Uterus (tissue), 4 donors: ENCODE measurements at places on chromosomes 6 and 20. TPM values are rescaled to one million over a fixed set of nuclear protein-coding genes. Genes with fewer than 3 reads are reported as not detected.

The LHFPL5 gene
- not detected for total RNA-seq

The ASIP gene
- not detected for total RNA-seq

The KCNK5 gene
- 2.9 TPM for total RNA-seq

DNA sequence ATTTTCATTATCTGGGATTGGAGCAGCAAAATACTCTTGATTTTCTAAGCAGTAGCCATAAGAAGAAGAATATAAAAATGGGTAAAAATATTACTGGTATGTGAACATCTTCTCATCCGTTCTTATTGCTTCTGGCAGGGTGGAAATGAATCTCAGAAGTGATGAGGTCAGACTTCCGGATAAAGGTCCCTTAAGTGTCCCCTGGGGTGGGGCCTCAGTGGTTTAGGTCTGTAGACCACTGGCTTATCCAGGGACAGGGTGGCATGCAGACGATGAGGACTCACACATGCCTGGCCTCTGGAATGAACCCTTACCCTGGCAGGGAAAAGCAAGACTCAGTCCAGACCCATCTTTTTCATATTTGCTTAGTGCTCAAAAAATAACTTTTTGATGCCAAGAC lies 143.3 kb downstream of the UST start:
- no peak overlapping the region for H3K4me3 ChIP-seq
- H3K36me3 ChIP-seq, result no peaks in the 10 kb centered on the region

- peak overlapping the region; percentile 99 for H3K27ac ChIP-seq
- no peak for DNase-seq
- no peaks in the 10 kb centered on the region for H3K4me1 ChIP-seq
- H3K4me3 ChIP-seq, result no peak overlapping the region
- no peaks in the 10 kb centered on the region for H3K27me3 ChIP-seq
- no peaks in the 10 kb centered on the region for H3K36me3 ChIP-seq
Observed at GRCh38 chr6:111478064-111478476, 4.9 kb downstream of the REV3L start.

GRCh38 chr6:130018744-130019325 lies 454 bp downstream of the L3MBTL3 start:
- no peaks in the 10 kb centered on the region for H3K36me3 ChIP-seq
- H3K27ac ChIP-seq, result peak overlapping the region; percentile 98
- H3K4me3 ChIP-seq, result peak overlapping the region; percentile 51
- no peaks in the 10 kb centered on the region for H3K27me3 ChIP-seq
- no peaks in the 10 kb centered on the region for H3K4me1 ChIP-seq

The GGTLC1 gene
- not detected for total RNA-seq

GRCh38 chr20:669573-669972 lies 6.0 kb downstream of the SCRT2 start:
- H3K27ac ChIP-seq, result no peak overlapping the region
- peaks cover 15% of the 10 kb centered on the region for H3K27me3 ChIP-seq
- H3K36me3 ChIP-seq, result no peaks in the 10 kb centered on the region
- no peaks in the 10 kb centered on the region for H3K4me1 ChIP-seq

- no peaks in the 10 kb centered on the region for H3K36me3 ChIP-seq
- no peak overlapping the region for H3K27ac ChIP-seq
- no peak overlapping the region for H3K4me3 ChIP-seq
- DNase-seq, result peak; percentile 60
- no peaks in the 10 kb centered on the region for H3K27me3 ChIP-seq
Observed at GRCh38 chr6:35415065-35415891, 36.9 kb upstream of the FANCE start.

The OPRM1 gene
- total RNA-seq, result 0.14 TPM

DNA sequence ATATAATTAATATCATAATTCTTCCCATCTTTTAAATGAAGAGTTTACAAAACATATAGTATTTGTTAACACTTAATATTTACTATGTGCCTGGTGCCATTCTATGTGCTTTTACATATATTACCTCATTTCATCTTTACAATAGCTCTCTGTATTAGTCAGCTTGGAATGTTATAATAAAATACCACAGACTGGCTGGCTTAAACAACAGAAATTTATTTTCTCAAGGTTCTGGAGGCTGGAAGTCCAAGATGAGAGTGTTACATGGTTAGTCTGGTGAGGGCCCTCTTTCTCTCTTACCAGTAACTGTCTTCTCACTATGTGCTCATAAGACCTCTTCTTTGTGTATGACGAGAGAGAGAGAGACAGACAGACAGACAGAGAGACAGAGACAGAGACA lies 110.2 kb downstream of the NKAIN2 start:
- no peaks in the 10 kb centered on the region for H3K36me3 ChIP-seq
- no peak overlapping the region for H3K27ac ChIP-seq
- H3K4me1 ChIP-seq, result no peaks in the 10 kb centered on the region
- H3K4me3 ChIP-seq, result no peak overlapping the region
- DNase-seq, result no peak

The KIF25 gene
- total RNA-seq, result not detected

DNA sequence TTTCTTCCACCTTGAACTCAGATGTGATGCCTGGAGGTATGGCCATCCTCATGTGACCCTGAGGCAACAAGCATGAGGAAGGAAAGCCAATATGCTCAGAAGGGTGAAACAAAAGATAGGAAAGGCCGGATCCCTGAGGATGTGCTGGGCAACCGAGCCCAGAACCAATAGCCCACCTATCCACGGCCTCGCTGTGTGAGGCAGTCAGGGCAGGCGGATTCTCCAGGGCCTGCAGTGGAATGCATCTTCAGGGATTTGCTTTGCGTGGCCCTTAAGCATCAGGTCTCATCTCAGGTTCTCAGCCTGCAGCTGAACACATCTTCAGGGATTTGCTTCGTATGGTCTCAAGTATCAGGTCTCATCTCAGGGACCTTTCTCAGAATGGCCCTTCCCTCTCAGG lies 139.8 kb downstream of the ANKRD60 start:
- no peak for DNase-seq
- H3K27ac ChIP-seq, result no peak overlapping the region
- H3K4me1 ChIP-seq, result no peaks in the 10 kb centered on the region
- no peak overlapping the region for H3K4me3 ChIP-seq

The ZNF217 gene
- total RNA-seq, result 15.9 TPM

The NPBWR2 gene
- total RNA-seq, result not detected

The ABHD16A gene
- 49.0 TPM for total RNA-seq

The SNX5 gene
- 207 TPM for total RNA-seq

The ZSCAN23 gene
- 7.5 TPM for total RNA-seq

DNA sequence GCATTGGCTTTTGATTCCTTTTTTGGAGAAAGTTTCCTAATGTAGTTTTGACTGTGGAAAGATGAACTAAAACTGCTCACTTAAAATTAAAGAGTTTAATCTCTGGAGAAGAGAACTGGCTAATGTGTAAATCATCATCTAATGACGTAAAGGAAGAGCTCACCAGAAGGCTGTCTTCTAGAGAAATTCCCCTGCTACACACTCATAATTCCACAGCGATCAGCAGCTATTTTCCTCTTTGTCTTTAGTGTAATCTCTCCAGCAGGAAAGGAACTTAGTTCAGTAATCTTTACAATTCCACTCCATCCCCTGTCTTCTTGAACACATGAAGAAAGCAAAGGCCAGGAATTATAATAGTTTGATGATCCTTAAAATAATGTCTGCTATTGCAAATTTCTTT lies 15.8 kb downstream of the SPTLC3 start:
- no peak overlapping the region for H3K27ac ChIP-seq
- no peak overlapping the region for H3K4me3 ChIP-seq
- no peaks in the 10 kb centered on the region for H3K27me3 ChIP-seq
- no peaks in the 10 kb centered on the region for H3K36me3 ChIP-seq

GRCh38 chr6:7445885-7446461 lies 56.4 kb downstream of the RIOK1 start:
- H3K4me3 ChIP-seq, result no peak overlapping the region
- H3K36me3 ChIP-seq, result no peaks in the 10 kb centered on the region
- no peaks in the 10 kb centered on the region for H3K4me1 ChIP-seq
- no peaks in the 10 kb centered on the region for H3K27me3 ChIP-seq

- H3K27ac ChIP-seq, result peak overlapping the region; percentile 95
- peak overlapping the region; percentile 67 for H3K4me3 ChIP-seq
- DNase-seq, result no peak
- no peaks in the 10 kb centered on the region for H3K27me3 ChIP-seq
- H3K36me3 ChIP-seq, result no peaks in the 10 kb centered on the region
- H3K4me1 ChIP-seq, result peaks cover 4% of the 10 kb centered on the region
Observed at GRCh38 chr20:23358563-23358906, 3.4 kb upstream of the GZF1 start.

DNA sequence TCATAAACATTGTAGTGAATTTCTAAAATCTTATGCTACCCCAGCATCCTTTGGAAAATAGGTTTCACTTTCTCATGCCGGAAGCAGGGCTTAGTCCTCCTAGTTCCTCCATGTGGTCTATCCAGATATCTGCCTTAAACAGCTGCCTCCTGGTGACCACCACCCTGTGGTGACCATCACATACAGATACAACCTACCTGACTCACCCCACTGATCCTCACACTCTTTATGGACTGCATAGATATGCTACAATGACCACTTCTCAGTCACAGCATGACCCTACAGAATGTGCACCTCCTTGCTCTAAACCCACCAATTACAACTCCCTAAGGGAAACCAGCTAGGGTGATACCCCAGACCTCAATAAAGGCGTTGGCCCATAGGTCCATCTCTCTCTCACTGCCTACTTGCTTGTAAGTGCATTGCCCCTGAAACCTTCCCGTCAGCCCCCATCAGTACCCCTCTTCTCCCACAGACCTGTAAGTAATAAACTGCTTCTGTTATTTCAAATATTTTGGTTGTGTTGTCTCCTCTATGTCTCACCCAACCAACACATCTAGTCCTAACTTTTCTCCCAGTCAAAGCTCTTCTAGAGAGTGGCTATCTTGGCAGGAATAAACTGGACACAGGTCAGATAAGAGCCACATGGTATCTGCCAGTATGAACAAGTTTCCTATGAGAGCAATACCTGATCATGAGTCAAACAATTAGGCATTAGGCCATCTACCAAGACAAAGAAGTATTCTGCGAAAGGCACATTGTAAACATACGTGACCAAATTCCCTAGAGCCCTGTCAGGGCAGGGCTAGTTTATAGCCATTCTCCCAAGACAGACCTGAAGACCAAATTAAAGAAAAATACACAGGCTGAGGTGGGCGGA lies 39.4 kb upstream of the PLEKHG1 start:
- H3K36me3 ChIP-seq, result no peaks in the 10 kb centered on the region
- DNase-seq, result no peak
- no peaks in the 10 kb centered on the region for H3K27me3 ChIP-seq

- no peak overlapping the region for H3K27ac ChIP-seq
- H3K36me3 ChIP-seq, result no peaks in the 10 kb centered on the region
- DNase-seq, result no peak
- no peaks in the 10 kb centered on the region for H3K27me3 ChIP-seq
- H3K4me3 ChIP-seq, result no peak overlapping the region
- no peaks in the 10 kb centered on the region for H3K4me1 ChIP-seq
Observed at GRCh38 chr20:53332022-53332837, 261.4 kb downstream of the ZNF217 start.

The B3GAT2 gene
- 0.18 TPM for total RNA-seq

The BPIFB2 gene
- not detected for total RNA-seq

DNA sequence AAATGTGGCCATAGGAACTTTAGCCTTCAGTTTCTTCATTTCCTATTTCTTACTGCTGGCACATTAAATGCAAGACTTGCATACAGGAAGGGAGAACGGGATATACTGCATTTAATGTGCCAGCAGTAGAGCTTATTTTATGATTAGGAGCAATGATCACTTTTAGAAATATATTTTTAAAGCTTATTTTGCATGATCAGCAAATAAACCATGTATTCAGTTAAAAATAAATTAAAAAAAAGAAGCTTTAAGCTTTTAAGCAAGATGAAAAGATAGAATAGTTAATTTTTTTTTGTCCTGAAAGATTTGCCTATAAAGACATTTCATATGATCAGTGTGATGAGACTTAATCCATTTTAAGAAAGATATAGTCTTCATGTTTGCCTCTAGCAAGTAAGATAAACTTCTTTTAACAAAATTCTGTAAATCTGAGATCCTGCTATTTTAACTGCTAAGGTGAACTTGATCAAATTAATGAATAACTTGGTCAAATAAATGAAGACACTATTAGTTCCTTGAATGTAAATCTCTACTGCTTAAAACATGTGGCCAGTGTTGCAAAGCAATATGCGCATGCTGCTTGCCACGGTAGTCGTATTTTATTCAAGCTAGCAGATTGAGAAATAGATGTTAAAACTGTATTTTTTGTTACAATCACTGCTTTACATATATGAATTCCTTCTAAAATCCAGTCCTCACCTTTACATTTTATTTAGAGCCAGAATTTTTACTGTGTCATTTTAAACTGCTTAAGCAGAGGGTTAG lies 36.2 kb upstream of the HCRTR2 start:
- H3K27me3 ChIP-seq, result no peaks in the 10 kb centered on the region
- H3K36me3 ChIP-seq, result no peaks in the 10 kb centered on the region
- no peak overlapping the region for H3K27ac ChIP-seq
- H3K4me3 ChIP-seq, result no peak overlapping the region
- no peak for DNase-seq
- no peaks in the 10 kb centered on the region for H3K4me1 ChIP-seq

The OR2J2 gene
- total RNA-seq, result not detected

The STMND1 gene
- not detected for total RNA-seq

GRCh38 chr6:129749749-129750120 lies 39.8 kb upstream of the ARHGAP18 start:
- H3K36me3 ChIP-seq, result no peaks in the 10 kb centered on the region
- DNase-seq, result no peak
- no peaks in the 10 kb centered on the region for H3K27me3 ChIP-seq
- no peaks in the 10 kb centered on the region for H3K4me1 ChIP-seq

GRCh38 chr6:89479897-89480296 lies 46.9 kb downstream of the ANKRD6 start:
- H3K27me3 ChIP-seq, result no peaks in the 10 kb centered on the region
- H3K4me1 ChIP-seq, result no peaks in the 10 kb centered on the region
- DNase-seq, result no peak
- H3K27ac ChIP-seq, result no peak overlapping the region

- H3K36me3 ChIP-seq, result no peaks in the 10 kb centered on the region
- no peaks in the 10 kb centered on the region for H3K27me3 ChIP-seq
- DNase-seq, result peak; percentile 42
- no peaks in the 10 kb centered on the region for H3K4me1 ChIP-seq
Observed at GRCh38 chr6:3176562-3177355, 19.4 kb upstream of the TUBB2A start.

DNA sequence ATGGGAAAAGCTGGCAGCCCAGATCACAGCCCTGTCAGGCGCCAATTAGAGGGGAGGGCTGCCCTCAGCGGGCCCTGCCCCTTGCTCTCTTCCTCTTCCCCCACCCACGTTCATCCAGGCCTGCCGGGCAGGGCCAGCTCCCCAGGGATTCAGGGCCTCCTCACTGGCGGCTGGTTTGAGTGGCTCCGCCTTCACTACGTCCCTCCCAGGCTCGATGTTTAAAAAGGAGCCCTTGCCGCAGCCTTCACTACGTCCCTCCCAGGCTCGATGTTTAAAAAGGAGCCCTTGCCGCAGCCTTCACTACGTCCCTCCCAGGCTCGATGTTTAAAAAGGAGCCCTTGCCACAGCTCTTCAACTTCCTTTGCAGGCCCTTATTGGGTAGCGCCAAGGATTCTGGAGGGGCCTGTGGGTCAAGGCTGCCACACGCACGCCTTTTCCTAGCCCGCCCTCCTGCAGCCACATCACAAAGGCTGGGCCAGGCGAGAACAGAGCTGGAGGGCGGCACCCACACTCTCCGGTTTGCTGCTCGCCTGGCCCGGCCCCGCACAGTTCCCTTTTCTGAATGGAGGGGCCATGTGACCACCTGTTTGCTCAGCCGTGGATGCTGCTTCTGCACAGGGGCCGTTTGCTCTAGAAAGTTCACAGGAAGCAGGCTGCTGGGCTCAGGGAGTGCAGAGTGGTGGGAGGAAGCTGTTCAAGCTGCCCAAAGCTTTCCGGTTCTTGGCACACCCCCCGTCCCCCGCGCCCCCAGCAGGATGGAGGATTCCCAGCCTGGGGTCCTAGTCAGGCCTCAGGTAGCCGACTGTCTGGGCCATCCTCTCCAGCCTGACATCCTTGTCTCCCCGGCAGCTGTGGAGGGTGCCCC lies 1.6 kb downstream of the SLC17A9 start:
- peak overlapping the region; percentile 20 for H3K4me3 ChIP-seq
- no peaks in the 10 kb centered on the region for H3K36me3 ChIP-seq
- peak; percentile 62 for DNase-seq
